ENCODE measurements at places on chromosomes 13 and 19.

GRCh38 chr13:39037410-39037879 lies 444 bp downstream of the PROSER1 start:
- DNase-seq: no peak

DNA sequence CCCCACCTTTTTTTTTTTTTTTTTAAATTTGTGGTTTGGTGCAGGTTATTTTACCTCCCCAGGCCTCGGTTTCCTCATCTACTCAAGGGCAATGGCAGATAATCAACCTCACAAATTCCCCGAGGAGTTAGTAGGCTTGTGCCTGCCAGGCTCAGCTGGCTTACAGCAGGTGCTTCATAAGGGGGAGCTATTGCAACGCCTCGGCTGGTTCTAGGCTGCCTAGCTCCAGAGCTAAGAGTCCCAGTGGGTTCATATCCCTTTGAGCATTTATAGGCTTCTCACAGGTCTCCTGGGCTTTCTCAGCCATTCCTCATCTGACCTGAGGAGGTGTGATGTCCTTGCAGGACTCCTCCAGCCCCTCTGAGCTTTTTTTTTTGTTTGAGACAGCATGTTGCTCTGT lies 10.6 kb downstream of the BCKDHA start:
- no peak for DNase-seq

DNA sequence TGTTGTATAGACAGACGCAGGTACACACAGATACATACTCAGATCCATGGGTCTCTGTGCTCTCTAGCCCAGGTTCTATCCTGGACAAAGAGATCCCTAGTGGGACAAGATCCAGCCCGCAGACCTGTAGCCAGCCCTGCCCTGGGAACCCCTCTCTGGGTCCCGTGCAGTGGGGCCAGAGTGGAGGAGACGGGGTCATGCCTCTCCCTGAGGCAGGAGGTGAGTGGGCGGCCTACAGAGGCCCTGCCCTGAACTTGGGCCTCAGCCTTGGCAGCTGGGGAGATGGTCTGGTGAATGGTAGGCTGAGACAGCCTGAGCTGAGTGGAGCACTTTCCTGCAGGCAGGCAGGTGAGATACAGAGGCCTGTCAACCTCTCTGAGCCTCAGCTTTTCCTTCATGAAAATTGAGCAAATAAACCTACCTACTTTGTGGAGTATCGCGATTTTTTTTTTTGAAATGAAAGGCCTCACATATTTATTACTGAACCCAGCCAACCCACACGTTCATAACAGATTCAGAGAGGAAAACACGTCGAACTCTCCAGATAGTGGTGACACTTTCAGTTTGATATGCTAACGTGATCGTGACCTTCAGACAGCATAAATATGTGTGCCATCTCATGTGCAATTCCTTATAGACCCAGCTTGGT lies 3.4 kb upstream of the JUND start:
- DNase-seq: peak; percentile 57

DNA sequence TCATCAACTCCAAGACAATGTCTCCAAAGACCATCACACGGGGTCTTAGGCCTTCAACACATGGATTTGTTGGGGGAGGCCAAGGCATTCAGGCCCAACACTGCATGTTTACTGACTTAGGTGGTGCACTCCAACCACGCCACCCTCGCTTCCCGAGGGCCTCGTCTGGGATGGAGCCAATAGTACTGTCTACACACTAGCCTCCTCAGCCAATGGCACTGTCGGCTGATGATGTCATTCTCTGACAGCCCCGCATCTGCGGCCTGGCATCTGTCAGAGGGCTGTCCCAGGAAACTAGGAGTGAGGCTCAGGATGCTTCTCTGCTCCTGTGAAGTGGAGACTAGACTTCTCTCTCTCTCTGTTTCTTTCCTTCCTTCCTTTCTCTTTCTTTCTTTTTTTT lies 96.6 kb downstream of the TEX26 start:
- no peak for DNase-seq

DNA sequence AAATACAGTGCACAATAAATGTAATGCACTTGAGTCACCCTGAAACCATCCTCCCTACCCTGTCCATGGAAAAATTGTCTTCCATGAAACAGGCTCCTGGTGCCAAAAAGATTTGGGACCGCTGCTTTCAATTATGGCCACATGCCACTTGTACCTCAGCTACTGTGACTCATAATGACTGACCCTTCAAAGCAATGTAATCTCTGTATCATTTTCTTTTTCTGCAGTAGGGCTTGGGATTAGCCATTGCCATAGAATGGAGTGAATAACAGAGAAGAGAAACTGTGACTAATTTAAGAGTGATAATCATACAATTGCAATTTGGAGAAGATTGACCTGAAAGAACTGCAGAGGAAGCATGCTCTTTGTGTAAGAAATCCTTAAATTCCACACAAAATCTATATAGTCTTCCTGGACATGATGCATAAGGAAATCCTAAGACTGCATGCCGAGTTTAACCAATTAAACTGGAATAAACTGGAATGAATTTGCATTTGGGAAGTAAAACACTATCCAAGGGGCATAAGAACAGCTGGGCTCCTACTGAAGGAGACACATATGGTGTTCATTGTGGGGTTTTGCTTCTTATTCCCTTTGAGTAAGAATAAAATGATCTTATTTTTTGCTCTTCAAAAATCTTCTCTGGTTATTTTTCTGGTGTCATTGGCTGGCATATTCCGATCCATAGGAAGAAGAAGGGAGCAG lies 59.5 kb upstream of the SLC7A1 start:
- no peak for DNase-seq

- DNase-seq: no peak
Observed at GRCh38 chr19:38946229-38947010, 15.7 kb downstream of the MRPS12 start.

DNA sequence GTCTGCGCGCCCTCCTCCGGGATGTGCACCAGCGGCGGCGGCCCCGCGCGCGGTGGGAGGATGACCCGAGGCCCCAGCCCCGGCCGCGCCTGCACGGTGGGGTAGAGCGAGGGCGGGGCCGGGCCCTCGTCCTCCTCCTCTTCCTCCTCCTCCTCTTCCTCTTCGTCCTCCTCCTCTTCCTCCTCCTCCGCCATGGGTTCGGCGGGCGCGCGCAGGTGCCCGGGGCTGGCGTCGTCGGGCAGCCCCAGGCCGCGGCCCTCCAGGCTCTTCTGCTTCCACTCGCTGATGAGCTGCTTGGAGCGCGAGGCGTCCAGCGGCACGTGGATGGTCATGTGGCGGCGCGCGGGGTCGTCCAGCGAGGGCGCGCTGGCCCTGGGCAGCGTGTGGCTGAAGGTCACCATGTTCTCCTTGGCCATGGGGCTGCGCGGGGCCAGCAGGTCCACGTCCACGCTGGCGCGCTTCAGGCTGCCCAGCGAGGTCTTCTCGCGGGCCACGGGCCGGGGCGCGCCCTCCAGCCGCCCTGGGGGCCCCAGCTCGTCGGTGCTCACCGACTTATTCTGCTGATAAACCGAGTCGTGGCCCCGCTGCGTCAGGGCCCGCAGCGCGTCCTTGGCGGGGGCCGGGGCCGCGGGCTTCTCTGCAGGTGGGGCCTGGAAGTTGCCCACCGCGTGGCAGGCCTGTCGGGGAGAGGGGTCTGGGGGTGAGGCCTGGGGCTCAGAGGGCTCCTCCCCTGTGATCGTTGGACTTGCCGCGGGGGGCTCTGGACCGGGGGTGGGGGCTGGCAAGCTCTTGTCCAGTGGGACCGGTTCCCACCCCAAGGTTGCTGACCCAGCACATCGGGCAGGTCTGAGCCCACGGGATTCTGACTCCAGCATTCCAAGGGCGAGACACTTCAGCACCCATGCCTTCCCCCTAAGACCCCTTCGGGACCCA lies 8.3 kb downstream of the PLPPR3 start:
- DNase-seq: no peak

DNA sequence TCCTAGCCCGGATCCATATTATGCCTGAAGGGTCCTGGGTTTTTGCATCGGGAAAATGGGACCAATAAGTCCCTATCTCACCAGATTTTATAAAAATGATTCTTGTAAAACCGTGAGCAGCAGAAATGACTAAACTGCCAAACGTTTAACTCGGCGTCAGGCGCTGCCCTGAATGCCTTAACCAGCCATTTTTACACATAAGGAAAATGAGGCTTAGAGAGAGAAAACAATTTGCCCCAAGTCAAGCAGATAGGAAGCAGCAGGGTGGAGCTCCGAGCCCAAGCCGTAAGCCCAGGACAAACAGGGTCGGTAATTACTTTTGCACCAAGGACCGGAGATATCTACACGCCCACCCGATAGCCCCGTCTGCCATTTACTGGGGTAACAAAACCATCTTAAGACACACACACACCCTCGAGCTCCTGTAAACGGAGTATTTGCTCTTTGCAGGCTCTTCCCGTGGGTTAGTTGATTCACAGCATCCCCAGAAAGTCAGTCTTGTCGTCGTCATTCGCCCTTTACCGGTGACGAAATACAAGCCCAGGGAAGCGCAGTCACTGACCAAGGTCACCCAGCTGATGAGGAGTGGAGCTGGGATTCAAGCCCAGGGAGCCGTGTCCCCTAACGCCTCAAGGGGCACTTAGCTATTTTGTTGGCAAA lies 16.0 kb upstream of the MRI1 start:
- DNase-seq: no peak

DNA sequence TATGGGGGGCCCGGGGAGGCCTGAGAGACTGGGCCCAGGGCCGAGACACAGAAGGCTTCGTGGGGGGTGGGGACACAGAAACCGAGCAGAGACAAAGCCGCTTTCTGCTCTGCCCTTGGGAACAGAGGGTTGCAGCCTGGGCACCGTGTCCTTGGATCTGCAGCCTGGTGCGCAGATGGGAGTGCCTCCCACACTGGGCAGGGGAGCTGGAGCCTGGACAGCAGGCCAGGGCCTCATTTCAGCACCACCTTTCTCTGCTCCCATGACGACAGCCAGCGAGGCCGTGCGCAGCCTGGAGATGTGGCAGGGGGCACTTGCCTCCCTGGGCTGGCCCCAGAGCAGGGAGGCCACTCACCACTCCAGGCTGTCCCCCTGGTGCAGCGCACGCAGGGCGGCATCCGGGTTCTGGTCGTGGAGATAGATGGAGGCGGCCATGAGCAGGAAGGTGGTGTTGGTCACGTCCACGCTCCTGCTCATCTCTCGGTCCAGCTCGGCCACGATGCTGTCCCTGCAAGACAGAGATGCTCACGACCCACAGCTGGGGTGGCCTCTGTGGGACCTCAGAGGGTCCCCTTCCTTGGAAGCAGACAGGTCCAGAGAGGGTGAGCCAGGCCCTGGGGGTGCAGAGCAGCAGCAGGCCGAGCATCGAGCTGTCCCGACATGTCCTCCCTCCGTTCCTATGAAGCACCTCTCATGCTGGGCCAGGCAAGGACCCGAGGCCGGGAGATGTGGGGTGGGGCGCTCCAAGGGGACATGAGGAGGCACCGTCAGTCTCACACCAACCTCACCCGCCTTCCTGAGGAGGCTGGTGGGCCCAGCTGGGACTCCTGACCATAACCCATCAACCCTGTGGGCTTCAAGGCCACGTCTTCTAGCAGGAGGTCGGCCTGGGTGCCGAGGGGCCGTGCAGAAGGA lies 10.9 kb upstream of the CERS1 start:
- no peak for DNase-seq

DNA sequence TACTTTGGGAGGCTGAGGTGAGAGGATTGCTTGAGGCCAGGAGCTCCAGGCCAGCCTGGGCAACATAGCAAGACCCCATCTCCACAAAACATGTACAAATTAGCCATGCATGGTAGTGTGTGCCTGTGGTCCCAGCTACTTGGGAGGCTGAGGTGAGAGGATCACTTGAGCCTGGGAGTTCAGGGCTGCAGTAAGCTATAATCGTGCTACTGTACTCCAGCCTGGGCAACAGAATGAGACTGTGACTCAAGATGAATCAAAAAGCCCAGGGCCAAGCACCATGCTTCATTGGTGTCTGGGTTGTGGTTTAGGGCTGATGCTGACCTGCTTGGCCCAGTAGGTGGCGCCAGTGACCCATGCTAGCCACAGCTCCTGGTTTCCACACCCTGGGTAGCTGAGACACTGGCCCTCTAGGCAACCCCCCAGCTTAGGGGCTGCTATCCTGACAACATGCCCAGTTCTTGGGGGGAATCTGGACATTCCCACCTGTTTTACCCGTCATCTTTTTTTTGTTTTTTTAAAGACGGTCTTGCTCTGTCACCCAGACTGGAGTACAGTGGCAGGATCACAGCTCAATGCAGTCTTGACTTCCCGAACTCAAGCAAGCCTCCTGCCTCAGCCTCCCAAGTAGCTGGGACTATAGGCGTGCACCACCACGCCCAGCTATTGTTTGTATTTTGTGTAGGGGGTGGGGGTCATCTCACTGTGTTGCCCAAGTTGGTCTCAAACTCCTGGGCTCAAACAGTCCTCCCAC lies 5.5 kb downstream of the CCDC124 start:
- DNase-seq: peak; percentile 84

- no peak for DNase-seq
Observed at GRCh38 chr19:12698138-12698537, 1.7 kb upstream of the FBXW9 start.

DNA sequence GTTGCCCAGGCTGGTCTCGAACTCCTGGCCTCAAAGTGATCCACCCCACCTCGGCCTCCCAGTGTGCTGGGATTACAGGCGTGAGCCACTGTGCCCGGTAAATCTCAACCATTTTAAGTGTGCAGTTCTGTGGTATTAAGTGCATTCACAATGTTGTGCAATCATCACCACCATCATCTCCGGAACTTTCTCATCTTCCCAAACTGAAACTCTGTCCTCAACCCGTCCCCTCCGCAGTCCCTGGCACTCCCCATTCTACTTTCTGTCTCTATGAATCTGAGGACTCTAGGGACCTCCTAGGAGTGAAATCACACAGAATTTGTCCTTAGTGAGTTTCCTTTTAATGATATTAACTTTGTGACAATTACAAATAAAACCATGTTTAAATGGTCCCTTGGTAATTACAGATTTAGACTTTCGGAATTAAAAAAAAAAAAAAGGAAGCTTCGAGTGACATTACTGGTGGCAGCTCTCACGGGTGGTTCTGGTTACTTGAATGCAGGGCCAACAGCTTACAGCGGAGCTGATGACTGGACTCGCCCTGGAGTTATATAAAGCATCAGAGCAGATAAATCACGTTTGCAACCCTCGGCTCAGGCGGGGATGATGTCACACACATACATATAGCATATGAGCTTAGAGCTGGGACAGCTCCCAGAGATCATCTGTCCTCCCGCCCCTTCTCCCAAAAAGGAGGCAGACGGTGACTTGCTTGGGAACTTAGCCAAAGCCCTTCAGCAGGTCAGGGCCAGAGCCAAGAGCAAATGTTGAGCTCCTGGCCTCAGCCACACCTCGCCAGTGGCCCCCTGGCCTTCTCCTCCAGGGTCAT lies 89.8 kb downstream of the ZNF557 start:
- DNase-seq: no peak

DNA sequence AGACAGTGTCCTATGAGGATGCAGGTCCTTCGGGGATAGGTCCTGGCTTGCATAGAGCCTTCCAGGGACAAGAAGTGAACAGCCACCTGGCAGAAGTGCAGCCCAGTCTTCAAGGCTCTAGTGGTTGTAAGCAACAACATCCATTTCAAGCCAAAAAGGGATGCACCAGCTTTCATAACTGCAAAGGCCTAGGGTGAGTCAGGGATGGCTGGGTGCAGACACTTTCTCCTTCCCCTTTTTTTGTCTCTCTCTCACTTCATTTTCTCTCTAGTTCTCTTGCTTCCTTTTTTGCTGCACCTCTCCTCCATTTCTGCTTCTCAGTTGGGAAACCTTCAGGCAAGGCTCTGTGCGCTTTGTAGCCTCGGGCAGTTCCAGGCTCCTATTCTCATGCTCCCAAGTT lies 196.2 kb upstream of the ZNF536 start:
- DNase-seq: no peak

All from stimulated activated CD4-positive, alpha-beta T cell treated with anti-CD3 and anti-CD28 coated beads, TNF-alpha, amount 100 ng/mL, for 24 hours (primary cell).